ENCODE measurements at places on chromosomes 12 and 14.

GRCh38 chr12:124626971-124627411, 59.6 kb upstream of the NCOR2 start:
- DNase-seq, result no peak

DNA sequence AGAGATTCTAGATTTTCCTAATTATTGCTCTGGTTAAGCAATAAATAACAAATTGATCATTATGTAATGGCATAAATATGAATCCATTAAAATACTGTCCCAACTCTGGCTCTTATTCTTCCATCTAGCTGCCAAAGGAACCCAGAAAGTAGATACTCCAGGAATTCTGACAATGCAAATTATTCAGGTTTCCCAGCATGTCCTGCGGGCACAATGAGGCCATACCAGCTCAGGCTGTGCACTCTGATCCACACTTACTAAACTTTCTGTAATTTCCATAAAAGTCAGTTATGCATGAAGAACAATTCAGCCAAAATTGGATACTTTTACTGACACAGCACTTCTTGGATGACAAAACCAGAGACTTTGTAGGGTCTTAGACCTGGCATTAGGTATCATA, 576.3 kb downstream of the KCNH5 start:
- no peak for DNase-seq

DNA sequence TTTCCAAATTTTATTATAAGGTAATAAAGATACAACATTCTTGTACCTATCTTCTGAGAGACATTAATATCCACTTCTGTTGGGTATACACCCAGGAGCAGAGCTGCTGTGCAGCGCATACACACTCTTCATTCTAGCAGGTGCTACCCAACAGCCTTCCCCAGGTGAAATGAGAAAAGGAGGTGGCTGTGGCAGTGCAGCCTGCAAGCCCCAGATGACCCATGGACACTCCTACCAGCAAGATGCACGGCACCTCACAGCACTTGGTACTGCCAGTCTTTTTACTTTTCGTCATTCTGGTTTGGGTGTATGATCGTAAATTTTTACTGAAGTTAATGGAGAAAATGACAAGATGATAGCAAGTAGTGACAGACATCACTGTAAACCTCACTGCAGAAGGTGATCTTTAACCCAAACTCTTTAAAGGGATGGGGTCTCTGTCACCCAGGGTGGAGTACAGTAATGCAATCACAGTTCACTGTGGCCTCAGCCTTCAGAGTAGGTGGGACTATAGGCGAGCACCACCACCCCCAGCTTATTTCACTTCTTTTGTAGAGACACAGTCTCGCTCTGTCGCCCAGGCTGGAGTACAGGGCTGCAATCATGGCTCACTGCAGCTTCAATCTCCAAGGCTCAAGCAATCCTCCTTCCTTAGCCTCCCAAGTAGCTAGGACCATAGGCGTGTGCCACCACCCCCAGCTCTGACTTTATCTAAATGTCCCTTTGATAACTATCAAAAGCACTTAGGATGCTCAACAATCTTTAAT, 26.5 kb downstream of the VPS37B start:
- no peak for DNase-seq

GRCh38 chr14:83297361-83297760, 1763.7 kb upstream of the SEL1L start:
- no peak for DNase-seq

DNA sequence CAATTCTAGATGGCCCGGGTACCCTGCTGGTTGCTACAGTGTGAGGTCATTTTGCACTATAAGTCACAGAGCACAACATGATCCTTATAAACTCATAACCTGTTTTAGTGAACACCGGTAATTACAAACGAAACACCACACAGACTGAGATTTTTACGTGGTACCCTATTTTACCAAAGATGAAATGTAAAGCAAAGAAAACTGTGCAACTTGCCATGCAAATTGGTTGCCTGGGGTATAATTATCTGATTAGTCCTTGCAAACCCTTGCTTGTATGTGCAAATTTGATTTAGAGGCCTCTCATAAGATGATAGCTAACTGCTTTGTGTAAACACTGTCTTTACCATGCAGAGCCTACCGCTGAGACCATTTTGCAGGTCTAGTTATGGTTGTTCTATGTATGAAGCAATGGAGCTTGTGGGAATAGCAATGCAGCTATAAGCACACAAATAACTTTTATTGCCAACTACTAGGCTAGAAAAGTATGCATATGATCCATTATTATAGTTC, 372.1 kb upstream of the FAR2 start:
- DNase-seq, result no peak

- DNase-seq, result no peak
These were observed 1.4 kb upstream of the ARHGDIB start for GRCh38 chr12:14962797-14963196.

DNA sequence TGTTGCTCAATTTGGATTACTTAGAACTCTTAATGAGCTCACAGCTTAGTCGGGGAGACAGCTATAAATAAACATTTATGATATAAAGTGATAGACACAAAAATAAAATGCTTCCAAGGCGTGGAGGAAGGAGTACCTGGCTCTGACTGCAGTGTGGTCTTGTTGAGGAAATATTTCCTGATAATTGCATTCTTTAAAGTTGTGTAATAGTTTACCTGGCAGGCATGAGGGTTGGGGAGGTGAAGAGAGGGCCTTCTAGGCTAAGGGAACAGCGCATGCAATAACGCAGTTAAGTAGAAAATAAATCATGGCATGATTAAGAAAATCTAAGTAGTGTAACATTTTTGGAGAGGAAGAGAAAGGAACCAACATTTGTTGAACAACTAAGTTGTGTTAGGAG, 260.5 kb upstream of the ATP2B1 start:
- DNase-seq, result no peak

- DNase-seq, result no peak
These were observed 1.0 kb upstream of the CAMKK2 start for GRCh38 chr12:121297435-121297991.

DNA sequence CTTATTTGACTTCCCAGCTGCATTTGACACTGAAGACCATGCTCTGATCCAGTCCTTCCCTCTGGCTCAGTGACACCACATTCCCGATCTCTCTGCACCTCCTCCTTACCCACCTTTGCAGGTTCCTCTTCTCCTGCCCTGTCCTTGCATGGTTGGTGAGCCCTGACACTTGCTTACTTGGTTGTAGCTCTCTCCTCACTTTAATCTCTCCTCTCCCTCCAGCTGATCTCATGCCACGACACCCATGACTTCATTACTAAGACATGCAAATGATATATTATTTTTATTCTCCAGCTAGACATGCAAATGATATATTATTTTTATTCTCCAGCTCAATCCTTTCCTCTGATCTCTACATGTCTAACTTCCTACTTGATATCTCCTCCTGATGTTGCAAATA, at the start of gene SERPINA9:
Gene SERPINA9, minus strand, starts transcription at position 175 of the 400 bp plus-strand sequence. CDS start 6,357 bp downstream, outside the sequence.
- DNase-seq, result no peak

DNA sequence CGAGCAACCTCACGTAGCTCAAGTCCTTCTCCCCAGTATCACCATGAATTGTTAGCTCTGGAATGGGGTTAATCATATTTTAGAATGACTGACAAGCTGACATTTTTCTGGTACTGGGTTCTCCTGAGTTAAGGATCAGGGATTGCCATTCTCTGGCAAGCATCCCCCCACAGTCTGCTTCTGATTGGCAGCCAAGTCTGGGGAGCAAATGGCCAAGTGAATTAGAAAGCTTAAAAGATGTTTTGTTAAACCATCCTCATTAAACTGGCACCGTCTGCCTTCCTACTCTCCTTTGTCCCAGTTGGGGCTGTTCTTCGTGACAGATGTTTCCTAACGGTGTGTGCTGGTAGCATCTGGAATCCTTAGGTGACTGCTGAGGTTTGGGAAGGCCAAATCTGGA, 17.2 kb upstream of the CISTR start:
- DNase-seq, result no peak

- no peak for DNase-seq
These were observed 16.1 kb upstream of the LYZ start for GRCh38 chr12:69331909-69332684.

DNA sequence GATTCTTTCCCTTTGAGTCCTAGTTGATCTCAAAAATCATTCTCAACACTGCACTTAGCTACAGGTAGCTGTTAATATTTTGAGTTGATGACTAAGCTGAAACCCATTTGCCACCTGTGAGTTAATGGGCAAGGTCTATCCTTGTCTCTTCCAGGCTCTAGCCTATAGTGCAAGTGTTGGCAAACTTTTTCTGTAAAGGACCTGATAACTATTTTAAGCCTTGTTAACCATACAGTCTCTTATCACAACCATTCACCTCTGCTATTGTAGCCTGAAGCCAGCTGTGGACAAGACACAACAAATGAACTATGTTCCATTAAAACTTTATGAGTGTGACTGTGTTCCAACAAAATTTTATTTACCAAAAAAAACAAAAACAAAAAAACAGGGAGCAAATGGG, 19.4 kb downstream of the RAP1B start:
- DNase-seq, result no peak

DNA sequence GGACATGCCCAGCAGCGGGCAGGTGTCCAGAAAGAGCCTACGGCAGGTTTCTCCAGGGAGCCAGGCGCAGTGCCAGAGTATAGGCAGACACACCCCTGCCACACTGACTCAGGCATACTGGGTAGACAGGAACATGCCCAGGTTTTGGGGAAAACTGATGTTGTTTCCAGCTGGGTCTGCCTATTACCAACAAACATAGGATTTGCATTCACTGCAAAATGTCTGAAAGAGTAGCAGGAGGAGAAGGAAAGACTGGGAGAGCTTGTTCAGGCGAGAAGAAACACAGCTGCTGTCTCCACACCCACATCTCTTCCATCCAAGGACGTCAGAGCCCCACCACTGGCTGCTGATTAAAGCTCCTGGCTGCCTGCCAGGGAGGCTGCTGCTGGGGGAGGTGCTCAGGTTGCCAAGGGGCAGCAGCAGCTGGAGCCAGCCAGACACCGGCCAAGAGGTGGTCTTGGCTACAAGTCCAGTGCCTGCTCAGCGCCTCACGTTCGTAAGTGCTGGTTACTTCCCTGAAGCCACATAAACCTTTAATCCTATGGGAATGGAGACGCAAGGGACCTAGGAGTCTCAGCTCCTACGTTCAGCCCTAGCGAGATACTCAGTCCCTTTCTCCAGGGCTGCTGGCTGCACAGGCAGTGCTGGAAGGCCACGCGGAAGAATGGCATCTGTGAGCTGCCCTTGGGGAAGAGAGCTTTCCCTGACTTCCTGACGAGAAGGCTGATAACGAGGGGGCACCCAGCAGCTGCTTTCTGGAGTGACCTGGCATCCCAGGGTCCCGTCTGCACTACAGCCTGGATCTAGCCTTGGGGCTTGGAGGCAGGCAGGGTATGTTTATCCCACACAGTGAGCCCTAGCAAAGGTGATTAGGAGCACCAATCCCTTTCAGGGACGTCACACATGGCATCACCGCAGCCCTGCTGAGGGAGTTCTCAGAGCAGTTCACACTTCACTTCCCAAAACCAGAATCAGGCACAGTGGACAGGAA, 58.1 kb downstream of the PLEKHG3 start:
- DNase-seq, result peak; percentile 79

DNA sequence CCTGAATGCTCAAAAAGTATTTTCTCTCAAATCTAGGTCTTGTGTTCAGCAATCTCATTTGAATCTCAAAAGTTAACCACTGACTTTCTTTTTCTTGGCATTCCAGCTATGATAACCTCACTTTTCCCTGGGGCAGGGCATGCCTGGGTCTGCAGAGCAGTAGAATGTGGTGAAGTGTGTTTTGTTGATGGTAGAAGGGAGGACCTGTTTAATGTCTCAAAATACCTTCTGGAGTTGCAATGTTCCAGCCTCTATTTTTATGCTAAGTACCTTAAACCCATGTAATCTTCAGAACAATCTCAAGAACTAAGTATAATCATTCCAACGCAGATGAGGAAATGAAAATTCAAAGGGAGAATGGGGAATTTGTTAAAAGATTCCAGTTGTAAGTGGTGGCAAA, 82.1 kb upstream of the FUT8 start:
- DNase-seq, result no peak

- DNase-seq, result no peak
These were observed 74.5 kb downstream of the LRRC74A start for GRCh38 chr14:76900682-76901081.

DNA sequence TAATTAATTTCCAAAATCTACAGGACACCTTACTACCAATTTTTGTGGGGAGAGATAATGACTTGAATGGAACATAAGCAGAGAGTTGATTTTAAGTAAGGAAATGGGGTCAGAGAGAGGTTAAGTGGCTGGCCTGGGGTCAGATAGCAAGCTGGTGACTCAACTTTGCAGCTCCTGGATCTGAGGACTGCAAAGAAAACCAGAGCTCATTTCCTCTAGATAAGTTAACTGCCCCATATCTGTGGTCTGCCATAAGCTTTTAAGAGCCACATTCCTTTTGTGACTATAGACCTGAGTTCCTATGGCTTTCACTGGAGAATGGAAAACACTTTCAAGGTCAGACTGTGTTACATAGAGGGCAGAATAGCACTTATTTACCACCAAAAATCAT, 201.2 kb upstream of the PRICKLE1 start:
- no peak for DNase-seq

DNA sequence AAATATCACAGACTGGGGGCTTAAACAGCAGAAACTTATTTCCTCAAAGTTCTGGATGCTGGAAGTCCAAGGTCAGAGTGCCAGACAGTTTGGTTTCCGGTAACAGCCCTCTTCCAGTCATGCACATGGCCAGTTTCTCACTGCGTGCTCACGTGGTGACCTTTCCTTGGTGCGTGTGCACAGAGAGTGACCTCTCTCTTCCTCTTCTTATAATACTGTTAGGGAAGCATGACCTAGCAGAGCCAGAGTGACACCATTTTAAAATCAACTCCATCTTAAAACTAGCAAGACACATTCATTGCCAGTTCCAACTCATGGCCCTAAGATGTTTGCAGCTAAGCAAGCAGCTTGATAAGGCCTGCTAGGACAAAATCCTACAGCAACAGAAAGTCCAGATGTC, 221.5 kb upstream of the DAAM1 start:
- no peak for DNase-seq

DNA sequence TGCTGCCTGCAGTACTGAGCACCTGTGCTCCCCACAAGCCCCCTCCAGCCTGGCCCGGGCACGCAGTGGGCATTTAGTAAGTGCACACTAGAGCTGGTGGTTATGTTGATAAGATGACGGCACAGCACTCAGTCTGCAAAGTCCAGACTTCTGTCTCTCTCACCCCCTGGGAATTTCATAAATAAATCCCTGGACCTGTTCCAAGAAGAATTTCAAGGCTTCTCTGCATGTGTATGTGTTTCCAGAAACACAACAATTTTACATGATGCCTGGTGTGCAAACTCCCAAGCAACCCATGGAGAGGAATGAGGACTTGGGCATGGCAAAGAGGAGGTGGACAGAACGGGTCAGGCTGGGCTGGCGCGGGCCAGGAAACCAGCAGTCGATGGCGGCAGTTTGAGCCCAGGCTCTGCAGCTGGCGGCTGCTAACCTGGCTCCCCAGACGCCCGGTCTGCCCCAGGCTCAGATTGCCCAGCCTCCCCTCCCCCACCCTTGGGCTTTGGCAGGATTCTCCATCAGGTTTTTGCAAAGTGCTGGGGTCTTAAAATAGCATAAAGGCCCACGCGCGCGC, 10.4 kb upstream of the ACVR1B start:
- no peak for DNase-seq

GRCh38 chr12:94386422-94386821, 73.2 kb downstream of the CEP83 start:
- no peak for DNase-seq

All from NCI-H2081 treated with DMSO at 0.1 percent for 48 hours (cell line).